ENCODE measurements at places on chromosomes 11 and 22.
A peak's percentile ranks its signal among the peaks of the same experiment; 100 is the strongest.

GRCh38 chr11:131334601-131335000, 35.8 kb upstream of the NTM start:
- no peak for DNase-seq

DNA sequence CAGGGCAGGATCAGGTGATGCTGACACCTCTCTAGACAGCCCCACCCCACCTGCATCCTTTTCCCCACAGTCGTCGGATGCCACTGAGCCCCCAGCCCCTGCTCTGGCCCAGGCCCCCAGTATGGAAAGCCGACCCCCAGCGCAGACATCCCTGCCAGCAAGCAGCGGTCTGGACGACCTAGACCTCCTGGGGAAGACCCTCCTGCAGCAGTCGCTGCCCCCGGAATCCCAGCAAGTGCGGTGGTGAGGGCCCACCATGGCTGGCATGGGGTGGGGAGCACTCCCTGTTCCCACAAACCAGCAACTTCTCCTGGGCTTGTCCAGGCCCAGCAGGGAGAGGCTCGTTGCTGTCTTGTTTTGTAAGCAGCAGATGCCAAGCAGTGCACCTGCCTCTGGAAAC, 9.5 kb upstream of the SH3BP1 start:
- DNase-seq: no peak

- DNase-seq: no peak
These were observed 89.7 kb upstream of the E2F8 start for GRCh38 chr11:19330416-19330815.

- peak; percentile 51 for DNase-seq
These were observed 44.2 kb downstream of the OTOG start for GRCh38 chr11:17591293-17591692.

- DNase-seq: peak; percentile 70
These were observed 1.1 kb upstream of the FXYD2 start for GRCh38 chr11:117825538-117826189.

DNA sequence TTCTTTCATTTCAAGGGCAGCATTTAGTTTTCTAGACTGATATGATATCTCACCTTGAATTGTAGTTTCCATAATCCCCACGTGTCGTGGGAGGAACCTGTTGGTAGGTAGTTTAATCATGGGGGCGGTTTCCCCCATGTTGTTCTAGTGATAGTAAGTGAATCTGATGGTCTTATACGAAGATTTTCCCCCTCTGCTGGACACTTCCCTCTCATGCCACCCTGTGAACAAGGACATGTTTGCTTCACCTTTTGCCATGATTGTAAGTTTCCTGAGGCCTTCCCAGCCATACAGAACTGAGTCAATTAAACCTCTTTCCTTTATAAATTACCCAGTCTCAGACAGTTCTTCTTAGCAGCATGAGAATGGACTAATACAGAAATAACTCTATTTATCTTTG, 851.1 kb upstream of the FAT3 start:
- DNase-seq: no peak

DNA sequence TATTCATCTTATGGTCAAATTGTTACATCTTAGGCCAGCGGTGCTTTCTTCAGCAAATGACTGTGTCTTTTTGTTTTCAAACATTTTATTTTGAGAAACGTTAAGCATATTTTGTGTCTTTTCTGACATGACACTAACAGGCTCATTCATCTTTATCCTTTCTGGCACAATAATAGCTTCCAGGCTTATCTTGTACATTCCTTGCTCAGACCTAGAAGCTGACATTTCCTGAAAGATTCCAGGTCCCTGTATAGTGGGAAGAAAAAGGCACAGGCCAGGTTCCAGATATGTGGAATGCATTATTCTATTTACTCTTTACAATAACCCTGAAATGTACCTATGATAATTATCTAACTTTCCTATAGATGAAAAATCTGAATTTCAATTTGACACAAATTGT, 379.1 kb upstream of the B3GAT1 start:
- DNase-seq: no peak

- no peak for DNase-seq
These were observed 14.2 kb upstream of the APOA1 start for GRCh38 chr11:116851626-116852025.

- DNase-seq: no peak
These were observed 129.5 kb downstream of the ETS1 start for GRCh38 chr11:128457874-128458273.

DNA sequence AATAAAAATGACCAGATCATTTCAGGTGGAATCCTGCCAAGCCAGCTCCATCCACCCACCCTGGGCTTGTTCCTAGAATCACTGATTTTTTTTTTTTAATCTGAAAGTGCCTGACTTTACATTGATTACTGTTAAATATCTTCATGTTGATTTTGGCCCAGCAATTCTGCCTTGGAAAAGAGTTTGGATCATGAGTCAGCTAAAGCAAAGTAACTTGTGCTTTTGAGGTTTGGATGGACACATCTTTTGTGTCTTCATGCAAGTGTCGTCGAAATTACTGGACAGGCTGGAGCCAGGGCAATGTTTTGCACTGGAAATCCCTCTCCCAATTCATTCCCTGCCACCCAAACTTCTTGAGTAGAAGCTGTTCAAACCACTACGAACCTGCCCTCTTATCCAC, 164.0 kb upstream of the SYT13 start:
- DNase-seq: no peak

DNA sequence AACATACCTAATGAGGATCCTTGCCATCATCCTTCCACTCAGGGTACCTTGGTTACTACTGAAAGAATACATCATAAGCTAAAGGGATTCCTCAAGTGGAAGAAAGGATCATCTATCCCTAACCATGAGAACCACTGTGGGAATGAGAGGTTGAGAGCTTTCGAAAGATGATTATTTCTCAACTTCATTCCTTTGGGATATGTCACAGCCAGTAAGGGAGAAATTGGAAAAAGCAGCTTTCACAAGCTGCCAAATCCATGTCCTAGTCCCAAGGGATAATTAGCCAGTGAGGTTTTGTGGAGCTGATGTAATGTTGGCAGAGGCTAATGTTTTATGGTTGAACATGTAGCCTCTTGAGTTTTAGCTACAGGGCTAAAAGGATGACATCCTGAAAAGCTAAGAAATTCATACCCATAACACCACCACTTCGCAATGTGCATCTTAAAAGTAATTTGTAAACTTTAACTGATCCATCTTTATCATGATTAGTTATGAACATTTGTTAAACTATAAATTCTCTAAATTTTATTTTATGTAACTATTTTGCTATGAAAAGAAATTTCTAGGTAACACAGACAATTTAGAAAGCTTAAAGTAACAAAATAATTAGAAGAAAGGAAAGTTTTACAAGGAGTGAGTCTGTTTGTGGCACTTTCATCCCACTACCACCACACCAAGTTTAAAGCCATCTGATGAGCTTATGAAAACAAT, 123.9 kb downstream of the MRTFA start:
- DNase-seq: no peak

DNA sequence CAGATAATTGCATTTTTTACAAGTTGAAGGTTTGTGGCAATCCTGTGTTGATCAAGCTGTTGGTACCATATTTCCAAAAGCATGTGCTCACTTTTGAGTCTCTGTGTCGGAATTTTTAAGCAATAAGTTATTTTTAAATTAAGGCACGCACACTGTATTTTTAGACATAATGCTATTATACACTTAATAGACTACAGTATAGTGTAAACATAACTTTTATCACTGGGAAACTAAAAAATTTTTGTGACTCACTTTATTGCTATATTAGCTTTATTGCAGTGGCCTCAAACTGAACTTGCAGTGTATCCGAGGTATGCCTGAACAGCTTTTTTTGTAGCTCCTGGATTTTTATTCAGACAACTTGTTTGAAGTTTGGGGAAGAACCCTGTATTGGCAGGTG, 31.3 kb upstream of the RRM1 start:
- no peak for DNase-seq

- no peak for DNase-seq
These were observed 109.7 kb downstream of the PGR start for GRCh38 chr11:101019870-101020269.

DNA sequence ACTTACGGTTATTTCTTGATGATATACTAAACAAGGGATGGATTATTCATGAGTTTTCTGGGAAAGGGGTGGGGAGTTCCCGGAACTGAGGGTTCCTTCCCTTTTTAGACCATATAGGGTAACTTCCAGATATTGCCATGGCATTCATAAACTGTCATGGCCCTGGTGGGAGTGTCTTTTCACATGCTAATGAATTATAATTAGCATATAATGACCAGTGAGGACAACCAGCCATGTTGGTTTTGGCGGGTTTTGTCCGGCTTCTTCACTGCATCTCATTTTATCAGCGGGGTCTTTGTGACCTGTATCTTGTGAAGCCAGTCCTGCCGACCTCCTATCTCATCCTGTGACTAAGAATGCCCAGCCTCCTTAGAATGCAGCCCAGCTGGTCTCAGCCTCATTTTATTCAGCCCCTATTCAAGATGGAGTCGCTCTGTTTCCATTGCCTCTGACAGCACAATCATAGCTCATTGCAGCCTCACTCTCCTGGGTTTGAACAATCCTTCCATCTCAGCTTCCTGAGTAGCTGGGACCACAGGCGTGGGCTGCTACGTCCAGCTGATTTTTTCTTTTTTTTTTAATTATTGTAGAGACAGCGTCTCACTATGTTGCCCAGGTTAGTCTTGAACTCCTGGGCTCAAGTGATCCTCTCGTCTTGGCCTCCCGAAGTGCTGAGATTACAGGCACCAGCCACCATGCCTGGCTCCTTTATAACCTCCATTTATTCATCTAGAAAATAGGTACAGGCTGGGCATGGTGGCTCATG, 52.6 kb upstream of the EMID1 start:
- no peak for DNase-seq

GRCh38 chr11:126543691-126544090, 188.2 kb downstream of the ST3GAL4 start:
- DNase-seq: no peak

DNA sequence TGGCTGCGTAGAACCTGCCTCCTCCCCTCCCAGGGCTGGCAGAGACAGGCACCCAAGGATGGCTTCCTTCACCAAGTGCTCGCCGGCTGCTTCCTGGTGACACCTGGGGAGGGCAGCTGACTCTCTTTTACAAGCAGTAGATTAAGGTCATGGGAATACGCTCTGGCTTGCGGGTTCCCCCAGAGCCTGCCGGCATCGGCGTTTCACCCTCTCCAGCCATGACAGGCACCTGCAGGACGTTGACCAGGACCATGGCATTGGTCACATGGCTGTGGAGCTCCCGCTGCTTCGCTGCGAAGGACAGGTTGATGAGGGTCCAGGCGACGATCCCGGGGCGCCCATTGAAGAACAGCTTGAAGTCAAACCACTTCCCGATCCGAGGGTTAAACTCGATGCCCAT, 9.5 kb downstream of the DHCR7 start:
- peak; percentile 68 for DNase-seq

- no peak for DNase-seq
These were observed 559.1 kb downstream of the FAM181B start for GRCh38 chr11:82174610-82175009.

DNA sequence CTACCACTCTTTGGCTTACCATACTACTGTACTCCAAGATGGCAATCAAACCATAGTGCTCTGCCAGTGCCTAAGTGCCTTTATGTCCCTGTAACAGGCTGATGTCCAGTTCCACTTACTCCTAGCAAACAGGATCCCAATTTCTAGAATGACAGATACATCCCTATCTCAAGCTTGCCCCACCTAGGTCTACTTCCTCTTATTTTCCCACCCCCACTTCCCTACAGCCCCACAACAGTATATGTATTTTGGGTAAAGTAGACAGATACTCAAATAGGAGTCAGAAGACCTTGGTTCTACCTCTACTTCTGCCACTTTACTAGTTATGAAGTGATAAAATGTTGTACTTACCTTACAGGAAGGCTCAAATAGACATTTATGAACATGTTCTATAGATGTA, 24.1 kb downstream of the SIK3 start:
- DNase-seq: no peak

- DNase-seq: no peak
These were observed 726.4 kb downstream of the BRD1 start for GRCh38 chr22:49101225-49101624.

DNA sequence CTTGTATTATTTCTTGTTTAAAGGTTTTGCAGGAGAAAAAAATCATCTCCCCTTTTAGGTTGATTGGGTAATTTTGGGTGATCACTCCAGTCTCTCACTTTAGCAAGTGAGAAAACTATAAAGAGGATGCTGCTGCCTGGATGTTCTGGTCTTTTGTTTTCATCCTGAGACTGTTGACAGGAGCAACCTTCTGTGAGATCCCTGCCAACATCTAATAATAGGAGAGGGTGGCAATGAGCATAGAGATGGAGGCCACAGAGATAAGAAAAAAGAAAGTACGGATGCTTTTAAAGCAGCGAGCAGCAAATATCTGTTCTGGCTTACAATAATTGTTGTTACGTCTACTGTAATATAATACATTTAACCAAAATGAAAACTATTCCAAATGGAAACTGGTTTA, 293.6 kb upstream of the MTNR1B start:
- DNase-seq: no peak
